ENCODE measurements at places on chromosomes 6 and 20.

DNA sequence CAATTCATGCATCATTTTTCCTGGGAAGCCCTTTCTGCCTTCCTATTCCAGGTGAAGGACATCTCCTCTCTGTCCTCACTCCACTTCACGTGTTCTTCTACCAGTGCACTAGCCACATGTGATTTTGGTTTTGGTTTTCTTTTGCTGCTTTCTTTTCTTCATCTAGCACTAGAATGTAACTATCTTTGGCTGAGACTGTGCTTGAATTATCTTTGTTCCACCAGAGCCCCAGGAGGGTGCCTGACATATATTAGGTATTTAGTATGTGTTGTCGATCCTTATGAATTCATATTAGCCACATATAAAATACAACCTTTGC is 79.9 kb downstream of the VGLL2 start:
- DNase-seq = no peak

GRCh38 chr20:11431621-11432020 is 486.1 kb upstream of the BTBD3 start:
- no peak for DNase-seq

- no peak for DNase-seq
These were observed 163.9 kb upstream of the ZNF217 start for GRCh38 chr20:53757472-53757913.

DNA sequence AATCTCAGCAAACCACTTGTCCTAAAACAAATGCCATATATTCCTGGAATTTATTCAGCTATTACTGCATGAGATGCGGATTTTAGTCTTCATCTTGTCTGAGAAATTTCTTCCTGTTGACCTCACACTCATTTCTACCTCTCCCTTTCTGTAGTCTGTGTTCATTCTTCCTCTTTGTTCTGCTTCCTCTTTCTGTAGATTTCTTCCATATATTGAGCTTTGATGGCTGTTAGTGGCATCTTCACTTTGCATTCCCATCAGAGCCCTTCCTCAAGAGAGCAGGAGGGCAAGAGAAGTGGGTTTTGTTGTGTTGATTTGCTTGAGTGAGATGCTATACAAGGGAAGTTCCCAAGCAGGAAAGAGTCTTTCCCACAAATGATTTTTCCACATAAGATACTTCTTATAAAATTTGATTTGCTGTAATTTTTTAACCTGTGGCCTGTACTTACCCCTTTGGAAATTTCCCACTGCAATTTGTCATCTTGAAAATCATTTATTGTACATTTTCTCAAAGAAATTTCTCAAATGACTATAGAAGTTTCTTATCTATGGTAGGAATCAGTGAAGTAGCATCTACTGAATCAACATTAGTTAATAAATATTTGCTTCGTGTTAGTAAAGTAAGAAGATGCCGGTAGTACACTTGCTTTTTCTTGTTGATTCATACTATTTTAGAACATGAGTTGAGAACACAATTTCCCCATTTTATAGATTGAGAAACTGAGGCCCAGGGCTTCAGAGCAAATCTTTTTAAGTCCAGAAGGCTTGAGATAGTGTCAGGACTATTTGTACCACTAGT is 43.8 kb downstream of the MAP3K4 start:
- no peak for DNase-seq

DNA sequence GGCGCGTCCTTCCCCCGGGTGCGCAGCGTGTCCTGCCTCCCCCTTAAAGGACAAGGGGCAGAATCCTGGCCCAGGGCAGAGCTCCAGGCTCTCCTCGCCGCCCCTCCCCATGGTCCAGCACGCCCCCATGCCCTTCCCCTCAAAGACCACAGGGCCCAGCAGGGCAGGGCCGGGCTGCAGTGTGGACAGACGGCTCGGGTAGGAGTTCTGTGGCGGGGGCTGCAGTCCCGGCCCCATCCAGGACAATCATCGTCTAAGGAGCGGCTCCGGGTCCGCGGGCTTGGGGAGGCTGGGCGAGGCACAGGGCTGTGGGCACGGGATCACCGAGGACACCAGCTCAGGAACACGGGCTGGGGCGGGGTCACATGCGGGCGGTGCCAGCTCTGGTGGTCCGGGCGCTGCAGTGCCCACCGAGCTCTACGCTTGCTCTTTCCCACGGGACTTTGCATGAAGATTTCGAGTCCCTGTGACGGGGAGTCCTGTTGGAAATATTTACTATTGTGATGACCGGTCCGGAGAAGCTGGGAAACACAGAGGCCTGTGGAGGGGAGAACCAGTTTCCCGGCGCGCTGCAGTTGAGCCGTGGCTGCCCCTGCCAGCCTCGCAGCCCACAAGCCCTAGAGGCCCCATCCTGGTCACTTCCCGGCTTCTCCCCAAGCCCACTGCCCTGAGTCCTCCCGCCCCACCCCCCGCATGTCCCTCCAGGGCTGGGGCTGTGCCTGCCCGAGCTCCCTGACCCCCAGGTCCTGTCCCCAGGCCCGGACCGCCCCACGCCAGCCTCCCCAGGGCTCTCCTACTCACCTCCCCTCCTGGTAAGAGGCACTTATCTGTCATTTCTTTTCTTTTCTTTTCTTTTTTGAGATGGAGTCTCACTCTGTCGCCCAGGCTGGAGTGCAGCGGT is 20.6 kb downstream of the SLC17A9 start:
- DNase-seq = no peak

DNA sequence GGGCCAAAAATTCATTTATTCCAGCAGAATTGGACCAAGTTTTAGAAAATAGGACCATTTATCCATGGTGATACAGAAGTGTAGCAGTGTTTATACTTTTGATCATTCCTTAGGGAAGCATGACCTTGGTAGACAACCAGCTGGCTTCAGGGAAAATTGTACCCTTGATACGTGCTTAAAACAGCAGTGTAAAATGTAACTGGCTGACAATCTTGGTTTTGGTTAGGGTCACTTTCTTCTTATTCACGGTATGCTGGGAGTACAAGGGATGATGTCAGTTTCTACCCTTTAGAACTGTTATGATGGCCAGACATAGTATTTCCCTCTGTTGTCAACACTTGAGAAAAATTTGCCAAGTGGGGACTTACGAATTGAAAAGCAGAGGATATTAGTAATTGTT is 157.1 kb downstream of the BCKDHB start:
- DNase-seq = no peak

DNA sequence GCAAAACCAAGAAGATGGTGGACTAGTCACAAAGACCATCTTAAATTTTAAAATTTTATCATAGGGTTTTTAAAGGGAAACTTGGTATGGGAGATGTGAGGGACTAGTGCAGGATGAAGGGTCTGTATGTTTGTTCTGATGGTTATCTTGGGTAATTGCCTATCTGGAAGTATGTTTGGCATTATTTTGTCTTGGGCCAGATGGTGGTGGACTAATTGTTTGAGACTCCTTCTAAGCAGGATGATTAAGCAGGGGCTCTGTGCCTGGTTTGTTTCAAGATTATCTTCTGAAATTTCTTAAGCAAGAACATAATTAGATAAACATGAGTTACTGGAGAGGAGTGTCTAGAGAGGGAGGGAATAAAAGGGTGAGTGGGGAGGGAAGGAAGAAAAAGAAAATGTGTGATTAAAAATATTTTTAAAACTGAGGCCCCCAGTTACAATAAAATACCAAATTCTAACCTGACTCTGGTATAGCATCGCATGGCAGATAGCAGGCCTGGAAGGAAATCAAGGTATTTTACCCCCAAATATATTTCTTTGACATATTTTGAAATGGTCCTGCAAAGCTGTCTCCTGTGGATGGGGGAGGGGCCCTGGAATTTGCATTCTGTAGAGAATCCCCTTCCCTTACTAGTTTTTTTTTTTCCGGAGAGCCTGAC is 49.9 kb upstream of the FAM184A start:
- no peak for DNase-seq

- no peak for DNase-seq
These were observed 2.1 kb downstream of the TOP1 start for GRCh38 chr20:41030531-41031242.

DNA sequence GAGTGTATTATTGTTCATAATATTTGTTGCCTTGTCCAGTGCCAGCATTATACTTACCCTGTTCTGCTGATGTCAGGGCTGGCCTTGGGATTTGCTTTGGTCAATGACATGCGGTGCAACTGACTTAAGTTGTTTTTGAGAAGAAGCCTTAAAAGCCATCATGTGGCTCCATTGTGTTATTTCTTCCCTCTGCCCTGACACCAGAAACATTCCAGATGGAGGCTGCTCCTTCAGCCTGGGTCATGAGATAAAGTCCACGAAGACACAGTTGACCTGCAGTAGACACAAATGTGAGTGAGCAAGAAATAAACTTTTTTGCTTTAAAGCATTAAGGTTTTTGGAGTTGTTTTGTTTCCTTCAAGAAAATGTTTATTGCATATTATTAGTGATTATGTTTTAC is 7.5 kb upstream of the HINT3 start:
- DNase-seq = no peak

DNA sequence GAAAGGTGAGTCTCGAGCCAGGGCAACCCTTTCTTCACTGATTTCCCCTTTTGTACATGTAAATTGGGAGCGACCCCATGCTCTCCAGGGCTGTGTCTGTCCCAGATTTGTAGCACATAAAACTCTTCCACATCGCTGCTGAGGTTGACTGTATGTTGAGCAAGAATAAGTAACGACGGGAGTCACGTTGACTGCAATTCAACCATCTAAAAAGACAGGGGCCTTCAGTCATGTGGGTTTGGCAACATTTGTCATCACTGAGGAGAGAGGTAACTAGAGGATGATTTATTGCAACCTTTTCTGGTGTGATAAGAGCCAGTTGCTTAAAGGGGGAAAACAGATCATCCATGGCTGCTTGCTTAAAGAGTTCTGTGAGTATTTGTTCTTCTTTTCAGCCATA is 159.4 kb upstream of the SULF2 start:
- DNase-seq = no peak

DNA sequence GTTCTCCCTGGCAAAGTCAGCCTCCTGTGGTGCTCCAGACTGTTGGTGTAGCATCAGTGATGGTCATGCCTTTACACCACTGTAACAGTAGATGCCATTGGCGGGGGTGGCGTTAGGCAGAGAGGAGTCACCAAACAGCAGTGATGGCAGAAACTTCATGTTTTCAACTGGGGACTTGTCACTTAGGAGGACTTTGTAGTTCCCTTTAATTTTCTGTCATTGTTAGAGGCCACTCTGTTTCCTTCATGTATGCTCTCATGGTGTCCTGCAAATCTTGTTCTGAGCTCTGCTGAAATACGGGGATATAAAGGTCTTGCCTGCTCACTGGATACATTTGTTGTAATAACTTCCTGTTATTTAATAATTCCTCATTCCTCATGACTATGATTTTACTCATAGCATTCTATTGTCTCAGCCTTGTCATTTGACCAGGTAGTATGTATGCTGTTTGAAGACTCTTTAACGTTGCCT is 4.6 kb downstream of the MAP3K4 start:
- DNase-seq = no peak

DNA sequence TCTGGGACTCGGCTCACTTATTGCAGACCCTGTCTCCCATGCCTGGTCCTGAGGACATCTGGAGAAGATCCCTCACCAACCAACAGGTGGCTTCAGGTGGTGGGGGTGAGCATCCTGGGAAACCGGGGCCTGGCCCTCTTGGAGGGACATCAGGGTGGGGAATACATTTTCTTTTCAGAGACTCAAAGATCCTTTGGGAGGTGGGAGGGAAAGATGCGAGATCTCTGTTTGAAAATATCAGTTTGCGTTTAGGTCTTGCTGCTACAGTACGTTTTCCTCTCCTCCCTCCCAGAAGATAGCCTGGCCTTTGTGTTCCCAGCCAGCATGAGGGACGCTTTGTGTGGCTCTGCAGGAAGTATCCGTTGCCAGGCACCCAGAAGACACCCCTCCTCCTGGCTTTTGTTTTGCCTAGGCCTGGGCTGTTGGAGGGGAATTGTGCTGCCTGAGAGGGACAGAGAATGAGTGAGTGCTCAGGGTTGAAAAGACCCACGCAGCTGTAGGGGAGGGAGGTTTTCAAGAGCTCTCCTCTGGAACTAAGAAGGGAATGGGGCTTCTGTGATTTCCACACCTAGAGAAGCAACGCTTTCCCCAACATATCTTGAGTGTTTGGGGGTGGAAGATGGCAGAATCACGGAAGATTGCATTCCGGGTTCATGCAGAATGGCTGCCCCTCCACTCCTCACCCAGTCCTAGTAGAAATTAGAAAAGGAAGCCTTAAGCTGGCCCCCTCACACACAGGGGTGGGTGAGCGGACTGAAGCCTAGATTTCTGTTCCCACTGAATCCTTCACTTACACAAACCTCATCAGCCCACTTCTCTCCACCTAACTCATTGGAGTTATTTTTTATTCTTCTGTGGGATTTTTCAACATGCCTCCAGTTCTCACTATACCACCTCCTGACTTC is 22.0 kb upstream of the SLC2A12 start:
- no peak for DNase-seq

DNA sequence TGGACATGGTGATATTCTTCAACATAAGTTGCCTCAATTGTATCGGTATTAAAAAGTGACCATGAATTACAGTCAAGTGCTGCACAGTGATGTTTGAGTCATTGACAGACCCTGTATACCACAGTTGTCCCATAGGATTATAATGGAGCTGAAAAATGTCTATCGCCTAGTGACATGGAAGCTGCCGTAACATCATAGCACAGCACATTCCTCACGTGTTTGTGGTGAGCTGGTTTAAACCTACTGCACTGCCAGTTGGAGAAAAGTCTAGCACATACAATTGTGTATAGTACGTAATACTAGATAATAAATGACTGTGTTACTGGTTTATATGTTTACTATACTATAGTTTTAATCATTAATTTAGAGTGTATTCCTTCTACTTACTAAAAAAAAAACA is 150.2 kb downstream of the CDH26 start:
- no peak for DNase-seq

DNA sequence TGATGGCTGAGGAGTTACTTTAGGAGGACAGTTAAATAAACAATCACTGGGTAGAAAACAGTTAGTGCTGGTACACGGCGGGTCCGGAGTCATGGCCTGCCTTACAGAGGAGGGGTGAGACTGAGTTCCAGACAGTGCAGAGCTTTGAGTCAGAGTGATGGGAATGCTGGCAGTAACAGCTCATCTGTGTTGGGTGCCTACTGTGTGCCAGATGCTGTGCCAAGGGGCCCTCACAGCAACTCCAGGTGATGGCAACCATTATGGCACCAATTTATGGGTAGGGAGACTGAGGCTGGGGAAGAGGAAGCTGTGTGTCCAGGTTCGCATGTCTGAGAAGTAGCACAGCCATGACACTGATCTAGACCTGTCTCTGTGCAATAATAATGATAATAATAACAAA is 132.6 kb downstream of the CEBPB start:
- no peak for DNase-seq

DNA sequence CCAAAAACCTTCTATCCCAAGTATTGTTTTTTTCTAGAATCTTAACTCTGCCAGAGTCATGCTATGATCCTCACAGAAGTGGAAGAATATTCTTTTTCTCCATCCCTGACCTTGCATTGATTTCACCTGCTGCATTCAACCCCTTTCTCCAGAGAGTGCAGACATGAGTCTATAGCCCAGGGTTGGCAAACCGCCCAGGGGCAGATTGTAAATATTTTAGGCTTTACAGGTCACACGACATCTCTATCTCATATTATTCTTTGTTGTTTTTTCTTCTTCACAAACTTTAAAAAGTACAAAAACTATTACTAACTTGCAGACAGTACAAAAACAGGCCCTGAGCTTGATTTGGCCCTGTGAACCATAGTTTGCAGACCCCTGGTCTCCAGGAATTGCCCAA is 112.1 kb upstream of the ASF1A start:
- no peak for DNase-seq

GRCh38 chr20:14751191-14751590 is 413.8 kb upstream of the FLRT3 start:
- no peak for DNase-seq
